ENCODE measurements at places on chromosomes 7 and 10.

GRCh38 chr10:13147161-13147560 is 14.2 kb upstream of the MCM10 start:
- no peak for DNase-seq

DNA sequence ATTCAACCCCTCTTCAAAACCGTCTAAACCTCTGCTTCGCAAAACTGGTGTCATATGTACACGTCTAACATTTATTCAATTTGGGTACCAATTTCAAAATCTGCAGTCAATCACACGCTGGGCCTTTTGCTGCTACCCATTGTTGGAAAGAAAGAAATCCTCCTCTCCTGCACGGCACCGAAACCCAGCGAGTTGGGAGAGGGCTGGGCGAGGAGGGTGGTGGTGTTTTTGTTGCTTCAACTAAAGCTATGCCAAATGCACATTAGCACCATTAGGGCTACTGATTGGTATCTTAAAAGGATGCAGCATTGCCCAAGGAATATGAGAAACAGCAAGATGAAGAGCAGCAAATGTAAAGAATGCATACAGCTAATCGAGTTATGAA is 7.8 kb downstream of the EBF3 start:
- no peak for DNase-seq

- DNase-seq: no peak
Measured at GRCh38 chr10:74033702-74034101, 35.8 kb downstream of the VCL start.

GRCh38 chr10:665579-666091 is 23.8 kb downstream of the DIP2C start:
- no peak for DNase-seq

GRCh38 chr7:41705109-41705901 is 2.4 kb upstream of the INHBA start:
- DNase-seq: peak; percentile 41
